Non-pigmented ciliary epithelial cell (primary cell): ENCODE measurements at places on chromosomes 7 and 10.

DNA sequence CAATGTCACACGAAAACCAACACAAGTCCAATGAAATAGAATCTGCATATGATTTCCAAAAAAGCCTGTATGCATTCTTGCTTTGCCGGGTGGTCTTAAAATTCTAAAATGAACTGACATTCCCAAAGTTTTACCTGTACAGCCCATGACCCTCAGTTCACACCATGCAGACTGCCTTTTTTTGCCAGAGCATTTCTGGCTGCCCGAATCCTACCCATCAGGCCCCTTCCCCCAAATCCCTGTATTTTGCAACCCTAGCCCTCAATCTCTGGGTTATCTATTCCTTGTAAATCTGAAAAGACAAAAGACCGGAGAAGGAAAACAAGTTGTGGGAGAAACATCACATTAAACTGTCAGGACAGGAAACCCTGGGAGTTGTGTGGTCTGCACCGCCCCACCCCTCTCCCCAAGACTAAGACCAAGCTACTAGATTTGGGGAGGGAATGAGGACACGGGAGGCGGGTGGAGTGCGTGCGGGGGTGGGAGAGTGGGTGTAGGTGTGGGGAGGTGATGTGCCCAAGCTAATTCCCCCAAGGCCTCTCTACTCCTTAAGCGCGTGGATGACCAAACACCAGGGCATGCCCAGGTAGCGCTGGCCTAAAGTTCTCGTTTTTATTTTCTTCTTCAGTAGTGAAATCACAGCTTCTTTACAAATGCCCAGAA, 1.4 kb downstream of the JCAD start:
- no peak for DNase-seq

- peak; percentile 71 for DNase-seq
Measured at GRCh38 chr10:49534670-49535381, 4.1 kb downstream of the ERCC6 start.

DNA sequence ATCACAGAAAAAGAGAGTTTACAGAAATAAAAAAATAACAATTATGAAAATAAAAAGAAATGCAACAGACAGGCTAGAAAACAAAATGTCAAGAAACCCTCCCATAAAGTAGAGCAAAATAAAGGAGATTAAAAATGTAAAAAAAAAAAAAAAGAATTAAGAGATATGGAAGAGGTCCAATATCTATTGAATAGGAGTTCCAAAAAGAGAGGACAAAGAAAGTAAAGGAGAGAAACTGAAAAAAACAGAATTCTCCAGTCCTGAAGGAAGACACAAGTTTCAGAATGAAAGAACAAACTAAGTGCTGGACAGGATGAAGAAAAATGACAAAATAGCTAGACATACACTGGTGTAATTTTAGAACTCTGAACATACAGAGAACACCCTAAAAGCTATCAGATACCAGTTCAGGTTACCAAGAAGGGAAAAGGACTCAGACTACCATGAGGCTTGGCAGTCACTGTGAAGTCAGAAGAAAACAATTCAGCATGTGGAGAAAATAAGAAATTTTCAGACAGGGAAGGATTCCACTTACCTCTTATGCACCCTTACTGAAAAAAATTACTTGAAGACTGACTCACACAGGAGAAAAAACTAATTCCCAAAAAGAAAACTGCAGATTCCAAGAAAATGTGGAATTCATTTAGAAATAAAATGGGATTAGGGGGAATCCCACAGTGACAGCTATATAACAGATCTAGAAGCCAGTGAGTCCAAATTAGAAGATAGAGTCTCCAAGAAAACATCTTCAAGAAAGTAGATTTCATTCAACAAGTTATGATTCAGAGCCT, 40.4 kb upstream of the ABLIM1 start:
- DNase-seq: no peak

- DNase-seq: no peak
Measured at GRCh38 chr10:99533496-99534449, 1.0 kb downstream of the NKX2-3 start.

- no peak for DNase-seq
Measured at GRCh38 chr10:63563623-63564022, 42.4 kb downstream of the REEP3 start.

DNA sequence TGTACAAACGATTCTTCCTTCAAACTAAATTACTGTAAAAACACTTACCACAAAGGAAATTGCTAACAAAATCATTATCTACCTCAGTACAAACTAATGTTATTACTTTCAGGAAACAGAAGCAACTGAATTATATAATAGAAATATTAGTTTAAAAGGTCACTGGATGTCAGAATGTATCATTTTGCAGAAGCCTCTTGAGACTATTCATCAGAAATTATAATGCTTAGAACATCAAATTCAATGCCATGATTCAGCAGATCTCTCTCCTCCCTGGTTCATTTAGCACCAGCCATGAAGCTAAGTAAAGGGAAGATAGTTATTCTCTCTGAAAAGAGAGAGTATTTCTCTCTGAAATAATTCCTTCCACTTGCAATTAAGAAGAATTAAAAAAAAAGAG, 223.3 kb downstream of the IMMP2L start:
- DNase-seq: no peak

DNA sequence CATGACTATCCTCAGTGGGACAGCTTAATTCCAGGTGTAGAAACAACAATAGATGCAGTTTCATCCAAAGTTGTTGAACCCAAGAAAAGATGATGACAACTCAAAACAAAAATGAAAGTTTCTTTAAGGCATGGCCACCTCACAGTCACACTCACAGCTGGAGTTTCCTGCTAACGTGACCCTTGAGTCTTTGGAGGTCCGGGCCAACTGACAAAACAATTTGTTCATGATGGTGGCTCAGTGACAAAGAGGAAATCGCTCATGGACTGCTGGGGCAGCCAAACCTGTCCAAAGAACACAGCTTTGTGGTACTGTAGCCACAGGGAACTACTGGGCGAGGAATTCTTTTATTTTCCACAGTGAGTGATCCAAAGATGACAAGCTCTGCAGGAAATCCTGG, 96.0 kb upstream of the JCAD start:
- no peak for DNase-seq

DNA sequence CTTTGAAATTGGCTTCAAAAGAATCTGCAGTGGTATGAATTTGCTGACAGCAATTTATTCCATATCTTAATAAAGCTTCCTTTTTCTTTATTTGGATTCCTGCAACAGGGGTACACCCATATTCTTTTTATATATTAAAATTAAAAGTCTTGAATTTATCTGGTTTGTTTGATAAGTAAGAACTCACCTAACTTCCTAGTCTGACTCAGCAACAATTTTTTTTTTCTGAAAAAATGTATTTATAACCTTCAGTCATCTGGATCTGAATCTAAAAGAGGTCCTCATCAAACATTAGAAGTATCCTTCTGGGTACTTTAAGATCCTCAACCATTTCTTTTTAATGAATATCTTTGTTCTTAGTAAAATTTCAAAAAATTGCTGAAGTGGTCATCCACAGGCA, 4.5 kb downstream of the EPHB6 start:
- no peak for DNase-seq

DNA sequence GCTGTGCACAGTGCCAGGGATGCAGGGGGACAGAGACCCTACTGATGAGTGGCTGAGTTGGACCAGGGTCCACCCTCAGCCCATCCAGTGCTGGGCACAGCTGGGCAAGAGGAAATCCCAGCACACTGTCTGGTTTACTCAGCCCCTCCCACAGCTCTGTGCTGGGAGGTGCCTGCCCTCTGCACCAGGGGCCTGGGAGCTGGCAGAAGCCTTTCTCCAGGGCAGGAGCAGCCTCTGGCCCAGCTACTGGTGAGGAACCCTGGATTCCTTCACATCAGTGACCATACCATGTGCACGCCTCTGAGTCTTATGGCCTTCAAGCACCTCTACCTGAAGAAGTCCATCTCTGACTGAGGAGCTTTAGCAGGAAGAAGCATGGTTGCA, 25.9 kb upstream of the C10orf71 start:
- DNase-seq: no peak

DNA sequence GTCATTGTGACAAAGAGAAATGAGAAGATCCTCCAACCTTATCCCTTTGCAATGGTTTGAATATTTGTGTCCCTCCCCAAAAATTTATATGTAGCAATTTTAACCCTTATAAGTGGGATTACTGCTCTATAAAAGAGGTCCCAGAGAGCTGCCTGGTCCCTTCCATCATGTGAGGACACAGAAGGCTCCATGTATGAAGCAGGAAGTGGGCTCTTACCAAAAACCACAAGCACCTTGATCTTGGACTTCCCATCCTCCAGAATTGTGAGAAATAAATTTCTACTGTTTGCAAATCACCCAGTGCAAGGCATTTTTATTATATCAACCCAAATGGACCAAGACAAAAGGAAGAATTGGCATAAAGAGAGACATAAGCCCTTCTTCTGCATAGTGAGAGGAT, 95.7 kb downstream of the KCNMA1 start:
- DNase-seq: no peak
